Fibroblast of the aortic adventitia (primary cell): ENCODE measurements at places on chromosomes 5 and 9. TPM values are rescaled to one million over a fixed set of nuclear protein-coding genes. Genes with fewer than 3 reads are reported as not detected.

DNA sequence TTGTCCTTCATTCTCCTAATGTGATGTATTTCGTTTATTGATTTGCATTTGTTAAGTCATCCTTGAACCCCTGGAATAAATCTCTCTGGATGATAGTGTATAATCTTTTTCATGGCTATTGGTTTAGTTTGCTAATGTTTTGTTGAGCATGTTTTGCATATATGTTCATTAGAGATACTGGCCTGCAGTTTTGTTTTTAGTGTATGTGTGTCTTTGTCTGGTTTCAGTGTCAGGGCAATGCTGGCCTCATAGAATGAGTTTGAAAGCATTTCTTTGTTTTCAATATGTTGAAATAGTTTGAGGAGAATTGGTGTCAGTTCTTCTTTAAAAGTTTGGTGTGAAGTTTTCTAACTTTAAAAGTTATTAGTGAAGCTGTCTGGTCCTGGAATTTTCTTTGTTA is 149.6 kb upstream of the ATP10B start:
- DNase-seq: no peak

- DNase-seq: no peak
These were observed 33.1 kb upstream of the SPIN1 start for GRCh38 chr9:88355166-88355565.

GRCh38 chr9:95570646-95571045 is 53.9 kb upstream of the PTCH1 start:
- no peak for DNase-seq

- no peak for DNase-seq
These were observed 271.0 kb downstream of the FSTL4 start for GRCh38 chr5:133341296-133341695.

DNA sequence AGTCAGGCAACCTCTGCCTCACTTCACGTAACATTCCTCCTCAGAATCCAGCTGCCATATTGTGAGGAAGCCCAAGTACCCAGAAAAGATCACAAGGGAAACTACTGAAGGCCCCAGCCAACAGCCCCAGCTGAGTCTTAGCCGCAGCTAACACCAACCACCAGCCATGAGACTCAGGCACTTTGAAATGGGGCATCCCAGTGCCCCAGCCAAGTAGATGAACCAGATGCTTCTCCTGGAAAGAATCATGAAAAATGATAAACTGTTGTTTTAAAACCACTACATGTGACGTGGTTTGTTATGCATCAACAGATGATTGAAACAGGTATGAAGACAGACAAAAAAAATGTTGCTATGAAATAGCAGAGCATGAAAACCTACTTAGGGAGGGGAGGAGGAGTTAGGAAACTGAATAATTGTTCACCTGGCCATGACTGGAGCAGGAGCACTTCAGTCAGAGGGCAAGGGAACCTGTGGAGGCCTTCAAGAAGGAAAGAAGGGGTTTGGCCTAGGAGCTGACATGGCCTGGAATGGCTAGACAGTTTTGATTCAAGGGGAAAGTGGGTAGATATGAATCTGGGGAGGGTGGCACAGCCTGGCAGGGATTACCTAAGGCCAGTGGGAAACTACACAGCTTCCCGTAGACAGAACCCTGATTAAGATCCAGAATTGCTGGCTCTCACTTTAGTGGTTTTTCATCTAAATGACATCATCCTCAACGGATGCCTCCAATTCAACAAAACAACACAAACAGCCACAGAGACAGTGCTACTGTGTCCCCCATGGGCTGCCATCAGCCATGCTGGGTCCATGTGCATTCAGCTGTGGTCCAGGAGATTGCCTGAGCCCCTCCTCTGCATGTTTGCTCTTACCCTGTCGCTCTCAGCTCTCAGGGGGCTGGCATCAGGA is 211.6 kb downstream of the SYK start:
- DNase-seq: no peak

GRCh38 chr5:13218518-13218917 is 726.0 kb downstream of the DNAH5 start:
- DNase-seq: peak; percentile 3

IFNK gene
- not detected in 2 replicates for total RNA-seq

DNA sequence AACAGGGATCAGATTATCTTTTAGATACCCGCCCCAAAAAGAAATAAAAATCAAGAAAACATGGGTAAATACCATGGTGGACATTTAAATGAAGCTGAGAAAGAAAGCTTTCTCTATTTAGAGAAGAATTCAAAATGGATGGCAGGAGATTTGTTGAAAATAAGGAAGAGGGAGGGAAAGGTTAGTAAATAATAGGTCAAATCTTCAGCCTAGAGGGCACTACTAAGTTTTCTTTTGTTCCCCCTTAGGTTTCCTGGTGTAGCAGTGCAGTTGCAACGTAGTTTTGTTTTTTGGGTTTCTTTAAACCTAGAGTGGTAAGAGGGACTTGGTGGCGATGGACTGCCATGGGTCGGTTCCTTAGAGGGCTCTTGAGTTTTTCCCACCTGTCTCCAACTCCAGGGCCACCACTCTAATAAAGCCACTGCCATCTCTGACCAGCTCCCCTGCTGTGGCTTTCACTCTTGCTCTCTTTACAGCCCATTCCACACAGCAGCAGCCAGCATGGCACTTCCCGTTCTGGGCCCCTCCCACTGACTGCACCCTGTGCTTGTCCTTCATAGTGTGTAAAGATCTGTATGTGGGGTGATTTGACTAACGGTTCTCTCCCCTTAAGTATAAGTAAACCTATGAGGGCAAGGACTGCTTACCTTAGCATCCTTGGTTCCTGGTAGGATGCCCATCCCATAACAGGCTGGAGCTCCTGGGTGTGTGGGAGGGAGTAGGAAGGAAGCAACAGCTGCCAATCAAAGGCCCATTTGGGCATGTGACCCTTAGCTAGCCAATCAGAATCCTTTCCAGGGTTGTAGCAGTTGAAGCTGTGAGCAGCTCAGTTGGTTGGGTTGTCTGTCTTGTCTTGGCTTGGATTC is 118.3 kb downstream of the SLC1A3 start:
- DNase-seq: no peak

GRCh38 chr9:16689351-16689938 is 181.0 kb downstream of the BNC2 start:
- DNase-seq: no peak

- DNase-seq: peak; percentile 95
These were observed 7.7 kb upstream of the GCNT1 start for GRCh38 chr9:76451234-76451633.

DNA sequence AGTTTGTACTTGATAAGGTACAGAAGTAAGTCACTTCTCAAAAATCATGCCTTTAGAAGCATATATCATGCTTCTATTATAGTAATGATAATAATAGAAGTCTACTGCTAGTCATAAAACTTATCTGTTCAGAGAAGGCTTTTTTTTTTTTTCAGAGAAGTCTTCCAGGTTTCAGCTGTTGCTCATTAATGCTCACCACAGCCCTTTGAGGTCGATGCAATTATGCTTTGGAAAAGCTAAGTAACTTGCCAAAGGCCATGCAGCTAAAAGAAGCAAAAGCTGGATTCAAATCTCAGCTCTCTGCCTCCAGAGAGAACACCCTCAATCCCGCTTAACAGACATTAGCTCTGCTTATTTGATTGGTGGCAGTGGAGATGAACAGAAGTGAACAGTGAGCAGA is 150.8 kb downstream of the DOCK8 start:
- DNase-seq: no peak

SCAI gene
- 7.3 and 14.0 TPM in 2 replicates for total RNA-seq

- DNase-seq: no peak
These were observed 134.9 kb downstream of the MRPS30 start for GRCh38 chr5:44943647-44944046.

- DNase-seq: peak; percentile 80
These were observed 42.9 kb downstream of the ZNF474 start for GRCh38 chr5:122172207-122172606.

DNA sequence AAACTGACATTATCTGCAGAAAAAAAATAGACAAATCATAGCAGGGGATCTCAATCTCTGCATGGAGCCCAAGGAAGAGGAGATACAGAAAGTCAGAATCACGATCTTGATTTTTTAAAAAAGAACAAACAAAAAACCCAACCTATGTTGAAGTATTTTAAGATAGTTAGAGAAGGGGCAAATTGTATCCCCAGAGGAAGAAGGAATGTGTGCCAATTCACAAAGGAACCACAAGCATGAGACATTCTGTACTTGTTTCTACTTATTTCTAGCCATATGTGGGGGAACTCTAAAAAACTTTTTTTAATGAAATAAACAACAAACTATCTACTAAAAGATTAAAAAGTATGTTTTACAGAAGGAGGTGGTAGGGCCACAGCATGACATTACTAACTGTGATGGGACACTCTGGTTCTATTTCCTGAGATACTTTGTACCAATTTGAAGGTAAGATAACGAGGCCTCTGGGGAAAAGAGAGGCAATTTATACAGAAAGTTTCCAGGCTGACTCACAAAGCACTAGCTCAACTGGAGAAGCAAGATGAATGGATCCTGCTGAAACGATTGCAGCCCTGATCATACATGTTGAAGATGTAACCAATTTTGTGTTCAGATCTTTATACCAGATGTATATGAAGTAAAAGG is 22.5 kb downstream of the RANBP3L start:
- DNase-seq: peak; percentile 47

DNA sequence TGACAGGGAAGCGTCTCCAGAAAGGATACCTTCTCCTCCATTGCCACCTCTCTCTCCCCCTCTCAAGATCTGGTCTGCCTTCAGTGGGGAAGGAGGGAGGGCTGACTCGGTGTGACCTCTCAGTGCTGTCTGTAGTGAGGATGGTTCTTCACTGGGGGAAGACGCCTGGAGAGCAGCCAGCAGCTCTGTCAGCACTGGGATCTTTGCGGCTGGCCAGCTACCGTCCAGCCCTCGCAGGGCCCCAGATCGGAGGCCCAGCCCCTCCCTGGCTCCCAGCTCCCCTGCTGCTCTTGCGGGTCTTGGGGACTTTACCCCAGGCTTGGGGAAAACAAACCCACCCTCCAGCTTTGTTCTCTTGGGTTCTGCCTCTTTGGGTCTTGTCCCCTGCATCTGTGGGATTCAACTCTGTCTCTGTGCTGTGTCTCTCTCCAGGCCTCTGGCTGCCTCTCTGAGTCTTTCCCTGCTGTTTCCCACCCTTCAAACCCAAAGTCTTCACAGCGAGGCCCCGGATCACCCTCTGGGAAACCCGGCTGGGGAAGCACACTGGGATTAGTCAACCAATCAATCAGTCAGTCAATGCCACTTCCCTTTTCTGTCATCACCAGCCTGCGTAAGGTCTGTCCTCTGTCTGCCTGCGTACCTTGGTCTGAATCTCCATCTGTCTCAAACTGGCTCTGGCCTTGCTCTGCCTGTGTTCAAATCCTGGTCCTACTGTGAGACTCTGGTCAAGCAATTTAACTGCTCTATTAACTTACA is 23.0 kb downstream of the FGF18 start:
- DNase-seq: peak; percentile 17

SLC6A19 gene
- not detected in 2 replicates for total RNA-seq

DNA sequence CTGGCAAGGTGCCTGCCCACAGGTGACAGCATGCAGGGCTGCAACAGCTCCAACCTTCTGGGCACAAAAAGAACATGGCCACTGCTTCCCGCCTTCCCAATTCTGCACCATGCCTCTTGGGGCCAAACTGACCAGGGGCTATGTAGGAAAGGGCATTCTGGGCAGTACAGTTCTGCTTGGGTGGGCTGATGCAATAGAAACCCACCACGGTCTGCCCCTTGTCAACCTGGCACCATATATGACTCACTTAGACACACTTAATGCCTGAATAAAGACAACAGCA is 40.2 kb upstream of the FCN1 start:
- no peak for DNase-seq

PTRH1 gene
- total RNA-seq: 13.2 and 17.2 TPM in 2 replicates

CCDC180 gene
- 4.2 and 27.2 TPM in 2 replicates for total RNA-seq

GRCh38 chr9:15357050-15357653 is 50.1 kb upstream of the TTC39B start:
- no peak for DNase-seq

GRCh38 chr5:150778517-150779396 is at the start of gene SMIM3:
Gene SMIM3 (plus strand): TSS chr5:150778757. CDS start chr5:150795441, 16,684 bp downstream.
- peak; percentile 62 for DNase-seq

DNA sequence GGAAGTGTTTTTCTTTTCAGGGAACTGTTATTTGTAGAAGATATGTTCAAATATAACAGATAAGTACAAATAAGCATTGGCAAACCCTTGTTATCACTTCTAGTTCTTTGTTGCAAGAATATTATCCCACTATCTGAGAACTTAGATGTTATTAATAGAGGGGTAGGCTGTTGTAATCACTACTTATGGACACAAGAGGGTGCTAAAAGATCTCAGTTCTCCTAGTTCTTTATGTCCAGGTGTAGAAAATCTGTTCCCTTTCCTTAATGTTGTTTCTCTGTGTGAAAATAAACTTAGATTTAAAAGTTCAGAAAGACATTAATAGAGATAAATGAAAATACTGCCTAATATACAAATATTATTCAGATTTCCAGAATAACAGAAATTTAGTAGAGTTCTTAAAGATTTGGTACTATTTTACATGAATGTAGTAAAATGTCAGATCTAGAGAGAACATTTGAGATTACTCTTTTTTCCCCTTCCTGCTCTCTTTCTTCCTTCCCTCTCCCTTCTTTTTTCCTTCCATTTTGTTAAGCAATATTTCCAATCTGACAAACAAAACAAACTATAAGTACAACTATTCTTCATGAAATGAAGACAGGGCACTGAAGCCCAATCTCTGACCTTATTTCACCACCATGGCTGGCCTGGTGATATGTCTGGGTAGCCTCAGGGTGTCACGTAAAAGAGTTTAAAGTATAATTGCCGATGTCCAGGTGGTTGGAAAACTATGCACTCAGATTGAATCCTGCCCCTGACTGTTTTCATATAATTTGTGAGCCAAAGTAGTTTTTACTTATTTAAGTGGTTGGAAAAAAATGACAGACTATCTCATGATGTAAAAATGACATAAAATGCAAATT is 43.6 kb upstream of the C5orf46 start:
- peak; percentile 63 for DNase-seq

DNA sequence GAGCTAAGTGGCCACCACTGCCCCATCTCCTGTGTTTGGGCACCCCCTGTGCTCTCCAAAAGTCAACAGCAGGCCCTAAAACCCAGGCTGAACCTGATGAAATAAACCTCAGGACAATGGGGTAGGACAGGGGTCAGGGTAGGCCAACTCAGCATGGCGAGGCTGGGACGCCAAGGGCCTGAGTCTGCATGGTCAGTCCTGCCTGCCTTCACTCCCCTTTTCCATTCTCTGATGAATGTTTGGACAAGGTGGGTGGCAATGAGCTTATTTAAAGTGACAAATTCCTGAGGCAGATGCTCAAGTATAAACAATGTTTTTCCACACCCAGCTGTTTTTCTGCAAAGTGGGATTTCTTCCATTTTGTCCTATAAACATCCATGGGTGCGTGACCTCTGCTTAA is 47.2 kb upstream of the CXCL14 start:
- DNase-seq: no peak

C5orf34 gene
- 2.2 and 10.4 TPM in 2 replicates for total RNA-seq

DNA sequence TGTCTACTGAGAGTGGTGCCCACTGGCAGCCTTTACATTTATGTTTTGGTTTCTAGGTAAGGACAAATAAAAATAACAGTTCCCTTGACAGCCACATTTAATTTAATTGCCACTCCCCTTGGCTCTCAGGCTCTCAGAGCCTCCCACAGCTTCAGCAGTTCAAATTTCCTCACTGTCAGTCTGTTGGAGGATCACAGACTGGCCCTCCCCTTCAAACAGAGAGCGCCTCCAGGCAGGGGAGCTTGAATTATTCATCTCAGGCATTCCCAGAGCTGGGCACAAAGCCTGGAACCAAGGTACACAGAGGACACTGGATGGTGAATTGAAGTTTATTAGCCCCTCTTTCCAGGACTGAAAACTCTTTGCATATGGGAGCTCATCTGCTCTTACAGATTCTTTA is 407.7 kb downstream of the SPOCK1 start:
- DNase-seq: no peak

MSX2 gene
- under 0.01 and 0.82 TPM in 2 replicates for total RNA-seq

- no peak for DNase-seq
These were observed 32.8 kb upstream of the TGFBI start for GRCh38 chr5:135995976-135996375.
